ENCODE measurements at places on chromosomes 2 and 18.

DNA sequence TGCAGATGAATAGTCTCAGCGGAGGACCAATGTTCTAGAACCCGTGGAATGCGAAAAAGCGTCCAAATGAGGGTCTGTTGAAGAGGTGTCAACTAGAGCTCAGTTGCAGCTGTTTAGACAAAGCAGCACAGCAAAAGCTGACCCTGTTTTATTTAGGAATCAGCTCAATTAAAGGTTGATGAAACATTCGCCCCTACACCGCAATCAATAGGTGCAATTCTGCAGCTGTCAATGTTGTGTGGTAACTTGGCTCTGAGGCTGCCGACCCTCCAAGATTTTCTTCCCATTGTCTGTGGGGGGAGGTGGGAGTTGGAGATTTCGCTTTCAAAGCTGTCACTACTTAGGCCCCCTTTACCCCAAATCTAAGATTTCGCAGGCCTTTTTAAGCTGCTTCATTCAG, 330.0 kb downstream of the ETAA1 start:
- no peak for DNase-seq

GRCh38 chr2:74006459-74006858, 21.7 kb downstream of the TET3 start:
- no peak for DNase-seq

GRCh38 chr18:14962626-14963025, 214.7 kb downstream of the ANKRD30B start:
- DNase-seq: no peak

GRCh38 chr2:127626917-127627739, 18.8 kb upstream of the GPR17 start:
- no peak for DNase-seq

- peak; percentile 90 for DNase-seq
Observed at GRCh38 chr18:59139291-59139614, 431 bp upstream of the SEC11C start.

GRCh38 chr2:145829931-145830330, 1310.0 kb upstream of the ZEB2 start:
- no peak for DNase-seq

DNA sequence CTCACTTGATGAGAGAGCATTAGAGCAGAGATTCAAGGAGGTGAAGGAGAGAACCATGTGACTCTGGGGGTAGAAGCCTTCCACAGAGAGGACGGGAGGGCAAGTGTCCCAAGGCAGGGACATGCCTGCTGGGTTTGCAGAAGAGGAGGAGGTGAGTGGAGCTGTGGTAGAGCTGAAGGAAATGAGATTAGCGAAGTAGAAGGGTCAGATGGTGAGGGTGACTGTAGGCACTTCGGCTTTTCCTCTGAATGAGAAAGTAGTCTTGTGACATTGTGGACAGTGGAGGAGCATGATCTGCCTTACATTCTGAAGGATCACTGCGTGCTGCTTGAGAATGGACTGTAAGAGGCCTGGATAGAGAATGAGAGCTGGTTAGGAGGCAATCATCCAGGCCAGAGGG, 126.0 kb downstream of the NXPH2 start:
- no peak for DNase-seq

DNA sequence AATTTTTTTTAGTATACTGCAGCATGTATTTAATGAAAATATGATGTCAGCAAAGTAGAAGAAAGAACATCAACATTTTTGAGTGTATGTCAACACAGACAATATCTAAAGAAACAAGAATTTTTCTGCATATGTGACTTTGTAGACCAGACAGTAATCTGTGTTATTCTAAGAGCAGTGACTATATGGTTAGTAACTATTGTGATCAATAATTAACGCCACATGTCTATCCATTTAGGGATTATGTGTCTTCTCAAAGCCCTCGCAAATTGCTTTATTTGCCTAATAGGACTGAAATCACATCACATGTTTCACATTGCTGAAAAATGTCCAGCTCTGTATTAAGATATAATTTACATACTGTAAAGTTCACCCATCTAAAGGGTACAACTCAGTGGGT, 107.8 kb downstream of the GFPT1 start:
- DNase-seq: no peak

GRCh38 chr2:73333564-73333963, 40.2 kb upstream of the EGR4 start:
- no peak for DNase-seq

DNA sequence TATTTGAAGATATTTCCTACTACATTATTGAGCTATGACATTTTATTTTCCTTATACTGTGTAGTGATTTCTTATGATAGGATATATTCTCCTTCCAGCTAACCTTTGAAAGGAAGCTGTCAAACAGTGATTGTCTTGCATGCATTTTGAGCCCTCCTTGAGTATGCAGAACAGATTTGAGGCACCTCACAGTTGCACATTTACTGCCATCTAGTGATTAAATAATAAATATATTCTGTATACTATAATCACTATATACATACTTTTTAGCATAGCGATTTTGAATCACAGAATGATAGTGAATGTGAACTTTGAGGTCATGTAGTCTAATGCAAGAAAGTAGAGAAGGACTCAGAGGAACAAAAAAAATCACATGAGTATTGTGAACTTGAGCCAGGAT, 268.4 kb upstream of the CDH19 start:
- DNase-seq: peak; percentile 8

DNA sequence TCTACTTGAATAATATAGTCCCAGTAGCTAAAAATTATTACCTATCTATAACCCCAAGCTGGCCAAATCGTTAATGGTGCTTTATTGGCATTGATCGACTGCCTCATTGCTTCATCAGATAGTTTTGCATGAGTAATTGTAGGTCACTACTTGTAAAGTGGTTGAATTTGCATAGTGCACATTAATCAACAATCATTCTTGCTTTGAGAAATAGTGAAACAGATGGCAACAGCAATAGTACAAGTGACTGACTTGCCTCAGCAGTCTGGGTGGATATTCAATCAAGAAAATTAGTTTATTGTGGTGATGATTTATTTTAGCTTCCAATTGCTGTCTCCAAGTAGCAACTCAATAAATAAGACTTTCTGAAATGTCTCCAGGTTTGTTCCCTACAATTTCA, 117.8 kb upstream of the NRXN1 start:
- DNase-seq: peak; percentile 8

- no peak for DNase-seq
Observed at GRCh38 chr2:218895759-218896500, 15.3 kb downstream of the WNT10A start.

- peak; percentile 95 for DNase-seq
Observed at GRCh38 chr18:42781298-42781815, 334.1 kb downstream of the RIT2 start.

DNA sequence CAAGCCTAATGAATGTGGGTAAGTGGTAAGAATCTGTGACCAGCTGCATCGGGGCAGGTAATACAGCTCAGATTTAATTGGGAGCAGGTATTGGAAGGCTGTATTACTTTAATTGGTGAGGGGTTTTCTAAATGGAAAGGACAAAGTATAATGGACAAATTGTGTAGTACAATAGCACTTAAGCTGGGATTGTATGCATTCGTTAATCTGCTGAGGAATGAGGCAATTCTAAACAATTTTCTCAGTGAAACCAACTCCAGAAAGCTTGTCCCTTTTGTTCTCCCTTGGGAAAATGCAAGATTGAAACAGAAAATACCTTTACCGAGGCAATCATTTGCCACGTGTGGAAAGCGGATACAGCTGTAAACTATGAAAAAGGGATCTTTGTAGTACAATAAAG, 801.6 kb upstream of the POU3F3 start:
- DNase-seq: no peak

GRCh38 chr2:178700922-178701342, 106.3 kb downstream of the TTN start:
- DNase-seq: no peak

DNA sequence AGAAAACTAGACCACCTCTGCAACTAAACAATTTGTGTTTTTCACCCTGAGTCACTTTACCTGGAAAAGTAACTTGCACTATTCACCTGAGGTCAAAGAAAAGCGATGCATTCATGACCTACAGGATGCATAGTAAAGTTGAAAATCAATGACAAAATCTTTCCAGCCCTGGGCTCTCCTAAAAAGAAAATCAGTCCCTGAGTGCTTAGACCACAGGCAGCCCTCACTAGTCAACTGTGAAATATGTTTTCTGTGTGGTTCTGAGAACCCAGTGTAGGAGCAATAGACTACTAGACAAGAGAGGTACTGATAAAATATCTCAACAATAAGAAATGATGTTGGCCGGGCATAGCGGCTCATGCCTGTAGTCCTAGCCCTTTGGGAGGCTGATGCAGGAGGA, 133.1 kb downstream of the TXNL1 start:
- DNase-seq: no peak

DNA sequence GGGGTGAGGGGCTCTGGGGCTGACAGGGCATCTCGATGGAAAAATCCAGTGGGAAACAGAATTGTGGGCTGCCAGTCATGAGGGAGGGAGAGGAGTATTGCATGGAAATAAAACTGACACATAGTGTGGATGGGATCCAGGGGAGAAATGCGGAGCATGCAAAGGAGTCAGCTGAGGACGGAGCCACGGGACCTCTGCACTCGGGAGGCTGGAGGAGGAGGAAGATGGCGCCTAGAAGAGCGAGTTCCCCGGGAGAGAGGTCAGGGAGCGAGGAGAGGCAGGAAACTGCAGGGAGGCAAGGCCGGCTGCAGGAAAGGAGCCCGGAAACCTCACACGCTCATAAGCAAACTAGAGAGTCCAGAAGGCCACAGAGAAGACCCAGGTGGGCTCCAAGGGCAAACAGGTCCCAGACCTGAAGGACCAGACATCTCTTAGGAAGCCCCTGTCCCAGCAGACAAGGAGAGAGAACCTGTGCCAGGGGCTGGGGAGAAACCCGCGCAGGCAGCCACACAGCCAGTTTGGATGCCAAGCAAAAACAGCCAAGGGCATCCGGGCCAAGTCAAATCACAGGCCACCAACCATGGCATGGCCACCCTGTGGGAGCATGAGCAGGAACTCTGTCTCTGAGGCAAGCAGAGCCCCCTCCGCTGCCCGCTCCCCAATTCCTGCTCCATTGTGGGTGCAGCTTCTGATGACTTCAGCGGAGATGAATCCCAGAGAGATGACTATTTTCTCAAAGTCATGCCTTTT, 218.8 kb upstream of the ID2 start:
- no peak for DNase-seq

DNA sequence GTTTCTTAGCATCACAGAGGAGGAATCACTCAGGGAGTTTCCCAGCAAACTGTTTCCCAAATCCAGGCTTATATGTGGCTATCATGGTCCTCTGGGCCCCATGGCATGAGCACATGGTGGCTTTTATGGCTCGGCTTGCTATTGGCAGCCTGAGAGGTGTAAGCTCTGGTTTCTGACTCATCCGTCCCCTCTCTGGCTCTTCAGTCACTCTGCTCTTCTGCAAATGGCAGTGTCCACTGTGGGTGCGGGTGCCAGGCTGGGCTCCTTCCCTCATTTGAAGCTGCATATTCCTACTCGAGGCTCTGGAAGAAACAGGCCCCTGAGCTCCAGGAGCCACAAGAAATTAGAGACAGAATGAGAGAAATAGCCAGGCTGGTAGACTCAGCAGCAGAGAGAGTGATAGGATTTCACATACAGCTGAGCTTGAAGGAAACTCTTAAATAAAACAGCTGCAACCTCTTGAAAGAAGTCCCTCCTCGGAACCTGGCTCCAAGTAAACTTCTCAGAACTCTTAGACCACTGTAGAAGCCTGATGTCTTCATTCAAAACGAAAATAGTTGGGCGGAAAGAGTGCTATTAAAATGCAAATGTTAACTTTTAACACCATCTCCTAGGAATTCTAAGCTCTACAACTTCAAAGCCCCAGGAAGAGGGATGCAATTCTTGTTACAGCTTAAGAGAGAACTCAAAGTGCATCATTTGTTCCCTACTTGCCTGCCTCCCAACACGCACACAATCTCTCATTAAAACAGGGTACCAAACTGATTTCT, 212.6 kb upstream of the SP5 start:
- no peak for DNase-seq

GRCh38 chr18:79680100-79680879, 687 bp downstream of the CTDP1 start:
- no peak for DNase-seq

DNA sequence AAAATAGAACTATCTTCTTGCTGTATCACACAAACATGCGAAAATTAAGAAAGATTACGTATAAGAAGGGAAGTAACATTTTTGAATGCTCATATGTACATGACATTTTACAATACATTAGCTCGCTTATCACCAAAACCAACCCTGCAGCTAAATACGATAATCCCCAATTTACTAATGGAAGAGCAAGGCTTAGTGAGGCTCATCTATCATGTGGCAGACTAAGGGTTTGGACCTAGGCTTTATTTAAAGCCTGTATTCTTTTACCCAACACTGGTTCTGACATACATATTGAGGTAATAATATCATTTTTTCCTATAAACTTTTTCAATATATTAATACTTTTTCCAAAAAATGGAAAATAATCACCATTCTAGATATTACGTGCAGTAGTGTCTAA, 116.8 kb upstream of the TTC39C start:
- DNase-seq: no peak

- DNase-seq: no peak
Observed at GRCh38 chr2:236947294-236947693, 138.4 kb upstream of the COPS8 start.

- DNase-seq: no peak
Observed at GRCh38 chr2:202425036-202425435, 48.9 kb downstream of the BMPR2 start.

DNA sequence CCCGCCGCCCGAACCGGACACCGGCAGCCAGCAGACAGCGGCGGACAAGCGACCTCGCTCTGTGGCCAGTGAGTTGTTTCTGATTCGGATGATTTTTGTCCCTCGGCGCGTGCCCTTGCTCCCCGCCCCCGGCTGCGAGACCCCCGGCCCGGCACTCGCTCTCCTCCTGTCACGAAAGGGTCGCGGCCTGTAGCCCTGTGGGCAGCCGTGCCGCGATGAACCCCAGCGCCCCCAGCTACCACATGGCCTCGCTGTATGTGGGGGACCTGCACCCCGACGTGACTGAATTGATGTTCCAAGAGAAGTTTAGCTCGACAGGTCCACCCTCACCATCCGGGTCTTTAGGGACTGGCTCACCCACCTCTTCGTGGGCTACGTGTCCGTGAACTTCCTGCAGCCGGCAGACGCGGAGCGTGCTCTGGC, 1257.5 kb upstream of the ACVR2A start:
- no peak for DNase-seq

- no peak for DNase-seq
Observed at GRCh38 chr2:220963076-220963475, 609.0 kb downstream of the EPHA4 start.

GRCh38 chr18:51390702-51391101, 193.2 kb upstream of the MEX3C start:
- DNase-seq: no peak

- no peak for DNase-seq
Observed at GRCh38 chr2:28415010-28415409, 22.4 kb downstream of the FOSL2 start.

GRCh38 chr2:21333684-21334083, 209.9 kb downstream of the TDRD15 start:
- peak; percentile 80 for DNase-seq

- DNase-seq: no peak
Observed at GRCh38 chr2:179554639-179555386, 290.2 kb upstream of the SESTD1 start.

GRCh38 chr2:11679486-11680181, 9.6 kb upstream of the NTSR2 start:
- DNase-seq: no peak

GRCh38 chr2:66318009-66318561, 116.8 kb upstream of the MEIS1 start:
- DNase-seq: no peak

Measured in NCI-H2171 (cell line).